ENCODE measurements at places on chromosomes 7 and 10.

GRCh38 chr10:86371116-86371515 is 4.5 kb upstream of the GRID1 start:
- H3K36me3 ChIP-seq, result peaks cover 5% of the 10 kb centered on the region
- no peak for DNase-seq
- no peak overlapping the region for H3K4me3 ChIP-seq
- H3K27ac ChIP-seq, result no peak overlapping the region
- H3K27me3 ChIP-seq, result peaks cover 59% of the 10 kb centered on the region

DNA sequence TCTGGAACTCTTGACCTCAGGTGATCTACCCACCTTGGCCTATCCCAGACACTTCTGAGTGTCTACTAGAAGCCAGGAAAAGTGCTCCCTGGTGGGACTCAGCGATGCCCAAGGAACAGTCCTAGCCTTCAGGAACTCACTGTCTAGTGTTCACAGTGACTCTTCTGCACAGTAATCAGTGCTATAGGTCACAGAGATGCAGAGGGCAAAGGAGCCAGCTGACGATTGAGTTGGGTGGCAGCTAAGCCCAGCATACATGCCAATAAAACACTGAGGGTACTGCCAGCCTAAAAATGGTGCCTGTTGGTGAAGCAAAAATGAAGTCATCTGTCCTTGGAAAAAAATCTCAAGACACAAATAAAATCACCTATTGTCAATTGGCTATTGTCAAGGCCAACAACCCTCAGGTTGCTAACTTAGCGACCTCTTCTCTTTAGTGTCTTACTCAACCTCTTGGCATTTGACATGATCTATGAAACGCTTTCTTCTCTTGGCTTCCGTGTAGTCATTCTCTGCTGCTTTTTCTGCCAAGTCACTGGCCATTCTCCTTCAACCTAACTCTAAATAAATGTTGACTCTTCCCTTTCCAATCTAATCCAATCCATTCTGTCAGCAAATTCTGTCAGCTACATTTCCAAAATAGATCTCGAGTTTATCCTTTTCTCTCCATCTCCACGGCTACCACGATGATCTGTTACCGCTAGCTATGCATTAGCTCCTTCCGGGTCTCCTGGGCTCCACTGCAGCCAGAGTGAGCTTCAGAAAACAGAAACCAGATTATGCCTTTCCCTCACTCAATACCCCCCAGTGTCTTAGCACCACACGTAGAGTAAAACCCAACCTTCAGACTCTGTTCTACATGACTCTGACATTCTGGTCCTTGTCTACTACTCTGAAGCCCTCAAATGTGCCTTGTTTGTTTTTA is 99.2 kb downstream of the ATXN7L1 start:
- H3K36me3 ChIP-seq, result no peaks in the 10 kb centered on the region
- no peak for DNase-seq
- peaks cover 7% of the 10 kb centered on the region for H3K4me1 ChIP-seq

DNA sequence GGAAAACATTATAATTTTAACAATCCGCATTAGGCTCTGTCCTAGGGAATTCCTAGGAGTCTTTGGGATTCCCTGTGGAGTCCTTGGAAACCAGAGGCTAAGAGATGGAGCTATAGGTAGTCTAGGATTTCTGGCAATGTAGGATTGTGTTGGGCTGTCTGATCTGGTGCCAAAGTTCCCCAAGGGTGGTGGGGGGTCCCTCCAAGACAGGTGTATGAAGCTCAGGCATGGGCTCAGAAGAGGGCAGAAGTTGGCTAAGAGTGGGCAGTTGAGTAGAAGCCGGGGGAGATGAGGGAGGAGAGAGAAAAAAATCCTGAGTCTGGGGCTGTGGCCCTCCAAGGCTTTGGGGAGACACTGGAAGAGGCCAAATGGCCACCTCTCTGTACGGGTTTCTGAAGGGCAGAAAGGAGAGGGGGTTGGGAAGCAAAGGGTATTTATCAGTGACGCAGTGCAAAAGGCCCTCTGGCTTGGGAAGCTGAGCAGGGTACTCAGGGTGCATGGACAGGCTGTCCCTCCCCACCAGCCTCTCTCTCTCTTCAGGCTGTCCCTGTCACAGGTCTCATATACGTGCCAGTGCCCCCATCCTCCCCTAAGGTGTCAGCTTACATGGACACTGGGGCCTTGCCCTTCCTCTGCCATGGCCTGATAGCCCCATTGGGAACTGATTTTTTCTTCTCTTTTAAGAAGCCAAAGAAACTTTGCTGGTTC is 929 bp downstream of the HOXA6 start:
- H3K27me3 ChIP-seq, result peaks cover 8% of the 10 kb centered on the region
- peaks cover 34% of the 10 kb centered on the region for H3K36me3 ChIP-seq
- peaks cover 6% of the 10 kb centered on the region for H3K4me1 ChIP-seq
- no peak overlapping the region for H3K27ac ChIP-seq

DNA sequence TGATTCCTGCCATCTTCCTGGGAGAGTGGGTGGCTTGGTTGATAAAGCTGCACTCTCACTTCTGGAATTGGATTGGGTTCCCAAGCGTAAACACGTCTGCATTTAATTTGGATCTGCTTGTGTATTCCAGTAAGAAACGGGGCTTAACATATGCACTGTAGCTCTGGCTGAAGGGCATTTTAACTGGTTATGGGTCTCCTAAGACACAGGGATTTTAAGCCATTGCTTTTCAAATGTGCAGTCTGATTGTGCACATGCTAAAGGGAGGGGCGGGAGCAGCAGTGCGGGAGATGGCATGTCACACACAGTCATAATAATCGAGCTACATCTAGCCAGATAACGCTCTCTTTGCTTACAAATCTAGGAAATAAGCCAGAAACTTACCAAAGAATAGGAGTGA is 247.3 kb upstream of the LYZL1 start:
- H3K36me3 ChIP-seq, result no peaks in the 10 kb centered on the region
- no peak overlapping the region for H3K27ac ChIP-seq
- no peak overlapping the region for H3K4me3 ChIP-seq
- no peak for DNase-seq
- peaks cover 8% of the 10 kb centered on the region for H3K27me3 ChIP-seq
